Right atrium auricular region (tissue), 2 donors: ENCODE measurements at places on chromosomes 3 and 15. TPM values are rescaled to one million over a fixed set of nuclear protein-coding genes. Genes with fewer than 3 reads are reported as not detected.

- DNase-seq = no peak
These were observed 130.6 kb downstream of the TCF12 start for GRCh38 chr15:57048930-57049549.

GRCh38 chr3:22951910-22952309, 251.2 kb upstream of the UBE2E2 start:
- no peak for DNase-seq

DNA sequence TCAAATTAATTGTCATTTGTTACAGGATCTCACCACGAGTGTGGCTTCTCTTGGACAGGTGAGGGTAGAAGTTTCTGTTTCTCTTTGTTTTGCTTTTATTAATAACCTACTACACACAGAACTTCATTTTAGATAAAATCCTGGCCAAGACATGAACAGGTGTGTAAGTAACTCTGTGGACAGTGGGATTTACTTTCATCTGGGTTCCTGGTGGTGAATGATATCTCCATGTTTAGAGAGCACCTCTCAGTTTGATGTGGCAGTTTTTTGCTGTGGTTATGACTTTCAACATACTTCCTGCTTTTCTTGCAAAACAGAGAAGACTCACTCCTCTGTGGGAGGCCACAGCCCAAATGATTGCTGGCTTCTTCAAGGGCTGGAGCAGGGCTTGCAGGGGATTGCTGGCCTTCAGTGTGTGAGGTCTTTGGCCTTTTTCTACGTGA, 71.1 kb upstream of the XCR1 start:
- DNase-seq = peak; percentile 84

- peak; percentile 69 for DNase-seq
These were observed 30.6 kb downstream of the MB21D2 start for GRCh38 chr3:192887047-192887446.

- DNase-seq = no peak
These were observed 588.9 kb downstream of the NTRK3 start for GRCh38 chr15:87667643-87668042.

GRCh38 chr15:69760890-69761568, 308.4 kb downstream of the RPLP1 start:
- DNase-seq = peak; percentile 91

GRCh38 chr3:62562017-62562416, 188.7 kb upstream of the FEZF2 start:
- no peak for DNase-seq

GRCh38 chr3:107598926-107599771, 76.4 kb downstream of the BBX start:
- no peak for DNase-seq

GRCh38 chr3:27632431-27633223, 89.5 kb downstream of the EOMES start:
- DNase-seq = no peak

DNA sequence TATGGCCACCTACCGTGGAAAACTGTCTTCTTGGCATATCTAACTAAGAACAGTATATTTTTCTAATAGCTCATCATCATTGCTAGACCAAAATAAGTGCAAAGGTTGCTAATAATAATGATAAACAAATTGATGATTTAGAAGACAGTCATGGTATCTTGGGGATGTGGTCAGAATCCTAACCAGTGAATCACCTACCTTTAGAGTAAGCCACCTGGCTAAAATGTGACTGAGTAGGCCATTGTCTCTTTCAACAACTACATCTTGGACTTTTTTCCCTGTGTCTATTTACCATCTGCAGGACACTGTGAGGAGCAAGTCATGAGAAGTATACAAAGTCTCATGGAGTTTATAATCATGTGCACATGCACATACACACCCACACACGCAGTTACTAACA, 273.5 kb upstream of the SEMA6D start:
- no peak for DNase-seq

DNA sequence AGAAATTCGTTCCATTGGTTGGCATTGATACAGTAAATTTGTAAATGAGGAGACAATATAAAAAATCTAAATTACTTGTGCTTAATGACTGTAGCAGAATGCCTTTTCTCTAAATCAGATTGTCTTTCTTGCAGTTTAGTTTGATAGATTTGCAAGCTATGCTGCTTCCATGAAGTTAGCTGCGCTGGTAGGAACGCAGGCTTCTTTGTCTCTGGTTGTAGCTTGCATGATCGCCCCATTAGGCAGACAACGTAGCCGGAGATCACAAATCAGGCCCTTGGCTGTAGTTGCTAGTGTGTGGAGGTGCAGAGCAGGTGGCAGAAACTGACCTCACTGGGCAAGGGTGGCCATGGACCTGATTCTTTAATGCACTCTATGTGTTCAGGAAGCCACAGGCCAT, 6.1 kb downstream of the ZIC1 start:
- DNase-seq = no peak

GRCh38 chr15:85415783-85416182, 35.4 kb downstream of the AKAP13 start:
- DNase-seq = no peak

DNA sequence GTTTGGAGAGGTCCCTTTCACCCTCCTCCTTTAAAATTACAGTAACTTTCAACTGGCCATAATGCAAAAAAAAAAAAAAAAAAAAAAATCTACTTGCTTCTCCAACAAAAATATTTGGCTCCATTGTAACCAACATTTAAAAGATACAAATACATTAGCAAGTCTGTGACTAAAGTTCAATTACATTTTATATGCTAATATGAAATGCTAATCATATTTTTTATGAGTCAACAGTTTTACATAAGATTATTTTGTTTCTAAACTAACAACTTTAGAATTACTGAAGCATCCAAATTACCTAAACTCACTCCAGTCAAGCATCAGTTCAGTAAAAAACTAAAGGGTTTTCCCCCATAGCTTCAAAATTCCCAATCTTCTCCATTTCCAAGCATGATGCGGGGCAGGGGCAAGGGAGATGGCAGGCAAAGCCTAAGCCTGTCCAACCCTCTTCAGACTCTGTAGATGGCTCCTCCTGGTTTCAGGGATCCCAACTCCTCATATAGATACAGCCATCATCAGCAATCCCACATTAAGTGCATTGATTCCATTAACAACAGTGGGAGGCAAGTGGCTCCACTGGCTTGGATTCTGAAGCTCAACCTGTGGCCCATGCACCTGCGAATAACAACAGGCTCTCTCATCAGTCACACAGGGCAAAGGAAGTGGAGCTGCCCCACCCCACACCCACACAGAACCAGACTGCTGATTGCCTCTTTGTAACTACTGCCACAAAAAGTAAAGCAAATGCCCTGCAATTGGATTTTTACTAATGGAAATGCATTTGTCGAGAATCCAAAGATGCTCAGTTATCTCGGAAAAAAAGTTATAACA, 15.0 kb downstream of the SFMBT1 start:
- DNase-seq = no peak

DNA sequence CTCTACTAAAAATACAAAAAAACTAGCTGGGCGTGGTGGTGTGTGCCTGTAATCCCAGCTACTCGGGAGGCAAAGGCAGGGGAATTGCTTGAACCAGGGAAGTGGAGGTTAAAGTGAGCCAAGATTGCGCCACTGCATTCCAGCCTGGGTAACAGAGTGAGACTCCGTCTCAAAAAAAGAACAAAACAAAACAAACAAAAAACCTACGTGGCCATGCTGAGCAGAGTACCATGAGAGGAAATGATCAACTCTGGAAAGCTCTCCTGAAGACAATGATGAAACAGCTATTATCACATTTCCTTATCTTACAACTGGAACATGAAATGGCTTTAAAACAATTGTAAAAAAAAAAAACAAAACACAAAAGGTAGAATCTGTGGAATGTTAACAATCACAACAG, 75.2 kb downstream of the CHSY1 start:
- no peak for DNase-seq

DNA sequence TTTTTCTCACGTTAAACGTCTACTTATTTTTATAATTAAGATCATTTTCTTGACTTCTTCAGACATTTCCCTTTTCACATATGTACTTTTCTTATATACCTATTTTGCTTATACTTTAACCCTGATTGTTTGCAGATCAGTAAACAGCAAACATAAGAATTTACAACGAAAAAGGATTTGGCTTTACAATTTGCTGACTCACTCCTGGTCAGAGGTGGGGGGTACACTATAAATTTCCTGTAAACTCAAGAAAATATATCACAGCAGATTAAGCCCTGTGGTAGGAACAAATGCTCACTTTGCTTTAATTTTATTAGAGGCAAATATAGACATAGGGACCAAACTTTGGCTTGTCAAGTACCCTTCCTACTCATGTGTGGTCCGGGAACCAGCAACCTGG, 185.0 kb downstream of the PLCL2 start:
- DNase-seq = no peak

DNA sequence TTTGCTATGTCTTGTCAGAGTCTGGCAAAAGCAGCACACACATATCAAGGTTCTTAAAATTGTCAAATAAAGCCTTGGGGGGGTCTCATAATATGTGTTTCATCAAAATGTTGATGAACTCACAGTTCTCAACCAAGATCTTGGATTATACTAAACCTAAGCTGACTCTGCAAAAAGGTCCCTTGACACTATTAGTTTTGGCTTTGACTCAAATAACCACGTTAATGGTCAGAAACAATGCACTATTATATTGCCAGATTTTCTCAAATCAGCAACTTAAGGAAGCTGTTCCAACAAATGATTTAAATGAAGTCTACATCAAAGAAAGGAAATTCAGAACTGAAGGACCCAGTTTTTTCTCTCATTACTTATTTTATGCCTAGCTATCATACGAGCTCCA, 1063.9 kb downstream of the ROBO1 start:
- no peak for DNase-seq

The STAB1 gene
- 62.6 TPM for total RNA-seq

The TRPM1 gene
- total RNA-seq = not detected

The TGM5 gene
- 0.15 TPM for total RNA-seq

The NPHP3 gene
- total RNA-seq = 12.2 TPM

The NANOGP8 gene
- 0.39 TPM for total RNA-seq

The GOLGA6A gene
- not detected for total RNA-seq

The GSK3B gene
- 42.0 TPM for total RNA-seq

The POTEB gene
- not detected for total RNA-seq
